ENCODE measurements at places on chromosomes 12 and 14. TPM values are rescaled to one million over a fixed set of nuclear protein-coding genes. Genes with fewer than 3 reads are reported as not detected.

Gene PLBD2
- 46.9 TPM for total RNA-seq

Gene ASPG
- total RNA-seq: not detected

Gene RFC5
- 16.4 TPM for total RNA-seq

Gene GLIPR1
- 150 TPM for total RNA-seq

Gene AMN
- total RNA-seq: not detected

Gene GOLT1B
- 49.3 TPM for total RNA-seq

Gene LRRC10
- not detected for total RNA-seq

Gene CACNA1C
- total RNA-seq: 13.9 TPM

Gene POLE2
- 10.3 TPM for total RNA-seq

Gene KCNC2
- not detected for total RNA-seq

Gene BMP4
- total RNA-seq: 8.6 TPM

Gene NCAPD2
- 43.6 TPM for total RNA-seq

Gene ACVR1B
- total RNA-seq: 9.6 TPM

Gene ACOT4
- total RNA-seq: 0.53 TPM

Gene KCNJ8
- 1.2 TPM for total RNA-seq

Gene ALKBH2
- total RNA-seq: 19.8 TPM

Gene AQP2
- total RNA-seq: not detected

Gene DIO2
- total RNA-seq: 161 TPM

Gene CD163
- not detected for total RNA-seq

Gene C14orf39
- not detected for total RNA-seq

Gene CSRP2
- 3.0 TPM for total RNA-seq

Gene PCED1B
- total RNA-seq: 0.66 TPM

Gene RND1
- 0.62 TPM for total RNA-seq

Gene LRCOL1
- total RNA-seq: not detected

Measured in aortic smooth muscle cell (primary cell).